ENCODE measurements at places on chromosomes 4 and X.

- no peak for DNase-seq
Observed at GRCh38 chr4:38620527-38621027, 43.4 kb upstream of the KLF3 start.

GRCh38 chr4:166658585-166658984 lies 575.7 kb downstream of the SPOCK3 start:
- no peak for DNase-seq

DNA sequence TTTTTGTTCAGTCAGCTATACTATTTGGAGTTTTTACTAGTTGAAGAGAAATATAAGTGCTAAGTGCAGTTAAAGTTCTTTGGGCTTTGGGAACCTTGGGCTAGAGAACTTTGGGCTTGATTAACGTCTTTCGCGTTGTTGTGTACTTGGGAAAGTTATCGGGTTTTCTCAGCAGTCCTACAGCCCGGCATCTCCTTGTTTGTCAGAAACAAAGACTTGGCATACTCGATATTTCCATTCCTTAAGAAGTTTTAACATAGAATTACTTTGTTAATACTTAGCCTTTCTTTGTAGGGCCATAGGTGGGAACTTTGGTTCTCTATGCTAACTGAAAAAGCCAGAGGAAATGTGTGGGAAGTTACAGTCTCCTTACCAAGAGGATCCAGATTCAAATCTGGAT lies 28.7 kb downstream of the RAPGEF2 start:
- DNase-seq, result no peak

- DNase-seq, result no peak
Observed at GRCh38 chr4:110128472-110128919, 69.9 kb downstream of the ELOVL6 start.

- no peak for DNase-seq
Observed at GRCh38 chr4:17489721-17490120, 22.2 kb downstream of the QDPR start.

GRCh38 chrX:36978886-36979285 lies 29.3 kb upstream of the FAM47C start:
- no peak for DNase-seq

- DNase-seq, result no peak
Observed at GRCh38 chrX:31007321-31007720, 64.5 kb downstream of the FTHL17 start.

- DNase-seq, result no peak
Observed at GRCh38 chr4:11196927-11197522, 231.7 kb downstream of the HS3ST1 start.

- DNase-seq, result no peak
Observed at GRCh38 chrX:105282077-105282476, 61.6 kb upstream of the TEX13A start.
